Breast epithelium (tissue), 4 donors: ENCODE measurements at places on chromosomes 13 and 19.

DNA sequence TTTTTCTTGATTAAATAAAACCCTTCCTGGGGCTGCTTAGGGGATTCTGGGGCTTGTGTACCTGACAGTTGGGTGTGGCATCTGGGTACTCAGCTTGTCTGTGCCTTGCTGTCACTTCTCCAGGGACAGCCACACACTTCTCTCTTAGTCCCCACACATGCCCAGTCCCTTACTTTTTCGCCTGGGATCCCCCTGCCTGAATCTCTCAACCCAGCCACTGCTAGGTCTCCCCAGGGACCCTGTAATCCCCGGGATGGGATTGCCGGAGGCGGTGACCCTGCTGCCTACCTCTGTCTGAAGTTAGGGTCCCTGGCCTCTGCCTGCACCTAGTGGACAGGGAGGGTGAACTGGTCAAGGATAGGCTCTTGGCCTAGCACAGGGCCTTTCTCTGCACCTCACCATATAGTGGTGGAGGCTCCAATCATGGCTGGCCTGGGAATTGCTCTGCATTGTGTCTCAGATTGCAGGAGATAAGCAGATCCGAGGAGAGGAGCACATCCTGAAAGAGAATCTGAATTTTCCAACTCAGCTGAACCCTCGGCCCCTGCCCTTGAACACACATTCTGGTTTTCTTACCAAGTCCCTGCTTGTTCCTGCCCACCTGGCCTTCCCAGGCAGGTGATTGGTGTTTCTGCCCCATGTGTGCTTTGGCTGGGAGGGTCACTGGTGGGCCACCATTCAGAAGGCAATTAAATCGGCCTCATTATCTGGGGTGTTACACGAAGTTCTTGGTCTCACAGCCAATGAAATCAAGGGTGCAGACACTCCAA is 8.7 kb upstream of the ZNF492 start:
- DNase-seq = no peak

GRCh38 chr19:32241306-32241705 is 104.1 kb upstream of the ZNF507 start:
- no peak for DNase-seq

- no peak for DNase-seq
Measured at GRCh38 chr19:768424-768823, 17.5 kb downstream of the MISP start.

- DNase-seq = no peak
Measured at GRCh38 chr13:48849515-48849914, 126.2 kb upstream of the FNDC3A start.

DNA sequence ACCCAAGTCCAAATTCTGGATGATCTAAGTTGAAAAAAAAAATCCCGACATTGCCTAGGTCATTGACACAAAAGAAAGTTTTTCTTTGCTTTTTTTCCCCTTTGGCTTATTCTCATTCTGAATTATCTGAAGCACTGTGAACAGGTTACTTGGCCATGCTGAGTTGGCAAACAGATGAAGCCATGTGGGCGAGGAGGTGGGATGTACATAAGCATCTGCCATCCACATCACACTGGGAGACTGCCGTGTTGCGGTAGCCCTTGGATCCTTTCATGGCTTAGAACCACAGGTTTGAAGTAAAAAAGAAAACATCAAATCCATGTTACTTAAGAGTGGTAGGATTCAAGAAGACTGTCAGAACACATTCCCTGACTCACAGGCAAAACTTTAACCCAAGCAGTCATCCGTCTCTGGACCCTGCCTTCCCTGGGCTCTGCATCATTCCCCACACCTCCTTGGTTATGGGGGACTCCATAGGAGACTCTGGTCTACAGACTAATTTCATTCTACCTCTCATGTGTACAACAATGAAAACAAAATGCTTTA is 242.5 kb upstream of the SERP2 start:
- no peak for DNase-seq

DNA sequence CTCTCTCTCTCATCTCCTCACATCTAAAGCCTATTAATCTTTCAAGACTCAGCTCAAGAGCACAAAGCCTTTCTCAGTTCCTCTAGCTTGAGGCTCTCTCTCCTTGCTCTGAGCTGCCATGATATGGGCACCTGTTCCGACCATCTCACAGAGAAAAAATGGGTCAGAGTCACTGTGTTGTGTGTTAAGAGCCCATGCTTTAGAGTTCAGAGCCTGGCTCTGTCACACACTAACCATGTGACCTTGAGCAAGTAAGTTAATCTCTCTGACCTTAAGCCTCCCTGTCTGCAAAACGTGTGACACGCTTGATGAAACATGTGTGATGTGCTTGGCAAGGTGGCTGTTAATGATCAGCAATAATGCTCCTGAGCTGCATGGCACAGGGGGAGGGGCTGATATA is 245.2 kb downstream of the DLEU7 start:
- DNase-seq = no peak

GRCh38 chr19:33868076-33868735 is 71.5 kb downstream of the KCTD15 start:
- peak; percentile 47 for DNase-seq

GRCh38 chr19:6890938-6891337 is 3.6 kb downstream of the ADGRE1 start:
- DNase-seq = no peak

DNA sequence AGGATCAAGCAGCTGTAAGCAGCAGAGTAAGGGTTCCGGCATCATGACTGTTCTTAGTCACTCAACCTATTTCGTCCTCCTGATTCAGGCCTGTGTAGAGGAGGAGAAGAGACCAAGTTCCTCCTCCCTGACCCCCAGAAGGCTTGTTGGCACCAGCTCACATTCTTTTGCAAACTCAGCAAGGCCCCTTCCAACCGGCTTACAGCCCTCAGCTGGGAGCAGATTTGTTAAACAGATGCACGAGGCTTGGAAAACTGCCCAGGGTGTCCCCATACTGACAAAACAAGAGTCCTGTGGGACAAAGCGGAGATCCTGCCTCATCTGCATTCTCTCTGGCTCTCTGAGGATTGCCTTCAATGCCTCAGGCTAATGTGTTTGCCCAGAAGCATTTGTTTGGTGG is 113.2 kb upstream of the SOX21 start:
- no peak for DNase-seq

DNA sequence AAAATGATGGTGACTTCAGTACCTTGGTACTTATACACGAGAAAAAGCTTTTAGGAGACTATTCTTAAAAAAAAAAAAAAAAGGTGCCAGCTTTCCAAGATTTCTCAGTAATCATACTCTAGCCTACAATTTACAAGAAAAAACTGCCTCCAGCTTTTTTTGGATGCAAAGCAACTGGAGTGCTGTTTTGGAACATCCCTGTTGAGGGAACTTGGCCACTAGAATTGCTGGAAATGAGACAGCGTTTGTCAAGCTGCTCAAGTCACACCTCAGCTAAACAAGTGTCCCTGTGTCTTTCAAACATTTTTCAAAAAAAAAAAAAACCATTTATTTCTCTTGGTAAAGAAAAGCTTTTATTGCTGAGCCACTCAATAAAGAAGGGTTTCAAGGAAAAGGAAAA is 413.1 kb upstream of the ARGLU1 start:
- no peak for DNase-seq

GRCh38 chr13:60491531-60491930 is 94.5 kb downstream of the TDRD3 start:
- no peak for DNase-seq

- DNase-seq = peak; percentile 59
Measured at GRCh38 chr13:110714797-110715394, 1.4 kb downstream of the ING1 start.

GRCh38 chr13:67726979-67727378 is 496.8 kb upstream of the PCDH9 start:
- no peak for DNase-seq

DNA sequence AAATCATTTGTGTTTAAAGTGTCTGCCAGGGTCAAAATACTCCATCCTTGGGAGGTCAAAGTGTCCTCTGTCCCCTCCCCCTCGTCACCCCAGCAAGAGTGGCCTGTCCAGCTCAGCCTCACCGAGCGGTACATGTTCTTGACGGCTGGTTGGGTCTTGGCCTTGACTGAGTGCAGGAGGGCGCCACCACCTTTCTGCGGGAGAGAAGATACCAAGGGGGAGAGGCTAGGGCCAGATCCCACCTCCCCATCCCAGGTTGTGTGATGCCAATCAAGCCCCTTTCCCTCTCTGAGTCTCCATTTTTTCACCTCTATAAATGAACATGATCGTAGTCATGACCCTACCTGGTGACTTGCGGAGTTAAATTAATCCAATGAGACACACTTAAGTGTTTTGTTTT is 6.1 kb downstream of the CRB3 start:
- no peak for DNase-seq

DNA sequence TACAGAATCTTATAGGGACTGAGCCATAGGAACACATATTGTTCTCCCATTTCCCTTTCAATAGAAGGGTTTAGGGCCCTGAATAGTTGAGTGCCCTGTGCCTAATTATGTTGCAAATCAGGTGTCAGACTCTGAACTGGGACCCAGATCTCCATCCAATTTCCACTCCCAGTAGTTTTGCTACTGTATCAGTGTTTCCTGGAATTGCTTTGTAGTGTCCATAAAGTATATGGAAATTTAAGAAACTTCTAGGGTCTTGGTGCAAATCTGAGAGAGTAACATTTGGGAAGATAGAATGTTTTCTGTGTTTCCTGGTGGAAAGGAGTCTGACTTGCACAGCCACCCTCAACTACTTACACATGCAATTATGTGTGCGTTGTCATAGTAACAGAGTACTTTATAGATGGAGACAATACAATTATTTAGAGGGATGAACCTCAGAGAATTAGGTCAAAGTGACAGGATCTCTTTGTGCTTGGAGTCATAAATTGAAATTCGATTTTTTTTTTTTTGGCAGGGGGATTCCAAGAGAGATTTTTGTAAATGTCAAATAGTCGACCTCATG is 646 bp upstream of the SLC10A2 start:
- DNase-seq = no peak

DNA sequence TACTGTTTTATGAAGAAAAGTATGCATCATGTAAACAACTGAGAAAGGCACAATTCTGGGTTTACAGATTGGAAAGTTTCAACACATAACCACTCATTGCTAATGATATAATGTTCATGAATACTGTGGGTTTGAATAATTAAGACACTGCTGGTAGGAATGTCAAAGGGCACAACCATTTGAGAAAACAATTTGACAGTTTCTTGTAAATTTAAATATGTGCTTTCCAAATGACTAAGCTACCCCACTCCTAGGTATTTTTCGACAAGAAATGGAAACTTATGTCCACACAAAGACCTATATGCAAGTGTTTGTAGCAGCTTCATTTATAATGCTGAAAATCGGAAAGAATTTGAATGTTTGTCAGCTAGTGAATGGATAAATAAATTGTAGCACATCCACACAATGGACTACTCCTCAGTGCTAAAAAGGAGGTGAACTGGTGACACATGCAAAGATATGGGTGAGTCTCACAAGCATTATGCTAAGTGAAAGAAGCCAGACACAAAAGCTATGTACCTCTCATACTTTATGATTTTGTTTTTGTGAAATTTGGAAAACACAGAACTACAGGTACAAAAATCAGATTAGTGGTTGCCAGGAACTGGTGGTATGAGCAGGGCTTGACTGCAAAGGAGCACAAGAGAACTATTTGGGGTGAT is 44.8 kb upstream of the FLT1 start:
- no peak for DNase-seq

DNA sequence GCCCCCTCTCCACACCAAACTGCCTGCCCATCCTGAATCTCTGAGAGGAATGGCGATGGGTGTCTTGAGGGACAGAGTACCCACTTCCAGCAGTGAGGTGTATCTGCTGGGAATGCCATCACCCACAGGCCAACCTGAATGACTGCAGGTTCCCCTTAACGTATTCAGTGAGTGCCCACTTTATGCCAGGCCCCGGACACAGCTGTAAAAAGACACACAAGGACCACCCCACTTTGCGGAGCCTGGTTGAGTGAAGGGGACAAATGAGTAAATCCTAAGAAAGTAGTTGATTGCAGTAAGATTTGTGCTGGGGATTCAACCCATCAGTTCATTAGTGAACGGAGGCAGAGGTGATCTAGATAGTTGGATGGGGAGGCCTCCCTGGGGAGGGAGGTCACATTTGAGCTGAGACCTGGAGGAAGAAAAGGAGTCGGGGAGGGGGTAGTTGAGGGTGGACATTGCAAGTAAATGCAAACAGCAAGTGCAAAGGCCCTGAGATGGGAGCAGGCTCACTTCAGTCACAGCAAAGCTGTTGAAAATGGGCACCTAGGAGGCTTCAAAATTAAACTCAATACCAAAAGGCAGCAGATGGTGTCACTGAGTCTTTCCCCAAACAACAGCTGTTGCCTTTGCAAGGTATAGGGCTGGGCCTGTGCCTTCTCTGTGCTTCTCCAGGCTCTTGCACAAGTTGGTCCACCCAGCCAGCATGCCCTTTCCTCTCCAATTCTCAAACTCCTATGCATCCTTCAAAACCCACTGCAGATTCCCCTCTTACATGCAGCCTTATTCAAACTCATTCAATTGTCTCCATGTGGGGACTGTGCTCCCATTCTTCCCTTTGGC is 4.3 kb downstream of the GDF15 start:
- DNase-seq = no peak

- no peak for DNase-seq
Measured at GRCh38 chr13:49454388-49455006, 10.4 kb downstream of the SETDB2 start.

- DNase-seq = no peak
Measured at GRCh38 chr19:1155352-1156304, 18.4 kb downstream of the SBNO2 start.

- no peak for DNase-seq
Measured at GRCh38 chr13:30748717-30749116, 13.4 kb downstream of the ALOX5AP start.

- no peak for DNase-seq
Measured at GRCh38 chr19:16328824-16329482, 4.3 kb downstream of the KLF2 start.

- DNase-seq = no peak
Measured at GRCh38 chr13:23865906-23866305, 23.3 kb downstream of the MIPEP start.

GRCh38 chr13:73960474-73960873 is 173.7 kb downstream of the KLF12 start:
- DNase-seq = no peak

GRCh38 chr19:11560404-11561051 is 1.5 kb upstream of the ELOF1 start:
- DNase-seq = no peak

DNA sequence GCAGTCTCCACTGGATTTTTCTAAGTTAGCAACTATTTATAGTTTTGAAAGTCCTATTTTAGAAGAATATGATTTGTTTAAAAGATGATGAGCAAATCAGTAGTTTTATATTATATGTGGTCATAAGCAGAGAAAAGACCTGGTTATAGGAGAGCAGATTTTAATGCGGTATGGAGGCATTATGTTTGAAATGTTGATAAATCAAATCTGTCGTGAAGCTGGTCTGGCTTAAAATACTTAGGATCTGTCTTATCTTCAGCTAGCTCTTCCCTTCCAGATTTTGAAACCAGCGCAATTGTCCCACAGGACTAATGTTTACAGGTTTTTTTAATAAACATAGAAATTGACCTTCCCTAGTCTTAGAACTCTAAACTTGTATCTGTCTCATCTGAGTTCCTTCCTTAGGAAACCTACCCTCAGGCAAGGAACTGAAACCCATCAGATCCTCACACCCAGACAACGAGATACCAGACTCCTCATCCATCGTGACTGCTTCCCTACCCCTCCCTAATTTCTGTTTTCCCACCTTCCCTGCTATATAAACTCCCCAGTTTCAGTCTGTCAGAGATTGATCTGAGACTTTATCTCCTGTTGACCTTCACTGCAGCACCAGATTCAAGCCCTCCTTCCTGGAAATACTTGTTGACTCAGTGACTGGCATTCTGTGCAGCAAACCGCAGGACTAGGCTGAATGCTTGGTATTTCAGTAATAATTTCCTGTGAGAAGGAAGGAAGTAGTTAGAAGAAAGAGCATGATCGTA is 37.8 kb upstream of the CXCL17 start:
- DNase-seq = no peak

GRCh38 chr13:74324338-74324737 is 190.1 kb upstream of the KLF12 start:
- no peak for DNase-seq
